NAMALWA (cell line): ENCODE measurements at places on chromosomes 4 and X.

DNA sequence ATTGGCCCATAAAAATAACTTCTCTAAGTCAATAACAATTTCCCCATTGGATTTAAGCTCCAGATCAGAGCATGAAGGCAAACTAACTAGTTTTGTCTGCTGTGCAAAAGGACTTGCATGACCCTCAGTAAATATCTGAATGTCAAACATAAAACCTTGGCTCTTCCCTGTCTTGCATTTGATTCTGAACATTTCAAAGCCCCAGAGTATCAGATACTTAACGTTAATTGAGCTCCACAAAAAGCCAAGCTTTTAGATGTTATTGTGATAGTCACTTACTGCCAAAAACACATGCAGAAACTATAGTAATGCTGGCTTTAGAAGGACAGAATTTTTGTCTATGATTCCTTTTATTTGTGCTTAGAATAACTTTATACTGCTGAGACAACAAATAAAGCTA lies 664.2 kb downstream of the ADGRL3 start:
- DNase-seq, result no peak

DNA sequence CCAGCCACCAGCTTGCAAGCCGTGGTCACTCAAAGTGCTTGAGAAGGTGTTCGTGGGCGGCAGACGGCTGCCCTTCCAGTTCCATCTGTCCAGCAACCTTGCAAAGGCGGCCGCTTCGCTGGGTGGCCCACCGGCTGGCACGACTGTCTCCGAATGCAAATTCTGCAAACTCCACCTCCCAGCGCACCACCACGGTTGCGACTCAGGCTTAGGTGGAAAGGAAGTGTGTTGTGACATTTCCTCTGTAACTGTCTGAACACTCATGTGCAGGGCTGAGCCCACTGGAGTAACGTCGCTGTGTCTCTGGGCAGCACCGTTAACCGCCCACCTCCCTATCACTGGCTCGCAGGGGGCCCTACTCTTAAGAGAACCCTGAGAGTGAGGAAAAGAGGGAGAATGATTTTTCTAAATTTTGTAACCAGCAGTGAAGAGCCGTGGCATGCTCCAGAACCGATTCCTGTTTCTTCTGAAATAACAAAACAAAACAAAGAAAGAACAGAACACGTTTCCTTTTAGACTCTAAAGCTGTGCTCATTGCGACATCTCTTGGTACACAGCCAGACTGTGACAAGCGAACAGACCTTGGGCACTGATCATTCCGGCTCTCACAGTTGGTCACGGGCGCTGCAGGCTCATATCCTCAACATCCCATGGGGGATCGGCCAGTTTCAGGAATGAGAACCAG lies at the start of gene P2RY8:
Gene P2RY8, minus strand, starts transcription at position 155 of the 685 bp plus-strand sequence. CDS start 70,627 bp downstream, outside the sequence.
- peak; percentile 88 for DNase-seq

DNA sequence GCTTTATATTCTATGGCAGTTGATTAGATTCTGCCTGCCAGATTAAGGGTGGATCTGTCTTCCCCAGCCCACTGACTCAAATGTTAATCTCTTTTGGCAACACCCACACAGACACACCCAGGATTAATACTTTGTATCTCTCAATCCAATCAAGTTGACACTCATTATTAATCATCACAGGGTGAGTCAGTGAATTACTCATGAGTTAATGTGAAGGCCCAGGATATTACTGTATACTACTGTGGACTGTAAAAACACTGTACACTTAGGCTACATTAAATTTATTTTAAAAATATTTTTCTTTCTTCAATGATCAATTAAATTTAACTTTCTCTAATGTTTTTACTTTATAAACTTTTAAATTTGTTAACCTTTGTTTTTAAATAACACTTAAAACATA lies 87.7 kb downstream of the NAP1L3 start:
- DNase-seq, result no peak

GRCh38 chr4:16844816-16845586 lies 53.4 kb downstream of the LDB2 start:
- DNase-seq, result no peak

- DNase-seq, result no peak
Observed at GRCh38 chrX:41909068-41909467, 14.3 kb downstream of the CASK start.

- DNase-seq, result no peak
Observed at GRCh38 chr4:118711052-118711451, 25.9 kb downstream of the METTL14 start.

DNA sequence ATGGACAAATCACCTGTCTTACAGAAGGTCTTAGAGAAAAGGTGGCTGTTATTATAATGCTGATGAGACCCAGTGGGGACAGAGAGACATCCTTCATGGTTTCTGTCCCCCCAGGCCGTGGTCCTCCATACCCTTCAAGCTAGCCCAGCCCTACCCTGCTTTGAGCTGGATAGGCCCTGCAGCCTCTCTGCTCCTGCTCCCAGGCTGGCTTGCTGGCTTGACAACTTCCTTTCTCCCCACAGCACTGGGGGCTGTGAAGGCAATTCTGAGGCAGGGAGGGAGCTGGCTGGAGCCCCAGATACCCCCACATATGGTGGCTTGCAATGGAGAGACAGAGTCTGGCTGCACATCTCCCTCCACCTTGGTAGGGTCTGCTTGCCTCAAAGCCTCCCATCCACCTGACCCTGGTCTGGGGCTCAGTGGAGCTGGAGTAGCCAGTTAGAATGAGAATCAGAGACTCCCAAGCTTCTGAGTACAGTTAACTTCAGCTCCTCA lies 118.2 kb downstream of the PJA1 start:
- no peak for DNase-seq

GRCh38 chrX:109040057-109040456 lies 303.7 kb upstream of the IRS4 start:
- no peak for DNase-seq

GRCh38 chr4:89836031-89836745 lies 773 bp downstream of the SNCA start:
- DNase-seq, result no peak

DNA sequence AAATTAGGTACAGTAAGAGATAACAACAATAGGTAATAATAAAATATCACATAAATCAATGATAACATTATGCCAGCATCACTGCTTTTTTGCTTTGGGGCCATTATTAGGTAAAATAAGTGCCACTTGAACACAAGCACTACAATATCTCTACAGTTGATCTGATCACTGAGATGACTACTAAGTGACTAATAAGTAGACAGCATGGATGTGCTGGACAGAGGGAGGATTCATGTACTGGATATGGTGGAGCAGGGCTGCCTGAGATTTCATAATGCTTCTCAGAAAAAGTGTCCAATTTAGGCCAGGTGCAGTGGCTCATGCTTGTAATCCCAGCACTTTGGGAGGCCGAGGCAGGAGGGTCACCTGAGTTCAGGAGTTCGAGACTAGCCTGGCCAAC lies 137.8 kb upstream of the IL1RAPL2 start:
- DNase-seq, result no peak

- DNase-seq, result no peak
Observed at GRCh38 chrX:29775890-29776289, 439.5 kb upstream of the MAGEB2 start.

- DNase-seq, result peak; percentile 11
Observed at GRCh38 chr4:110867251-110867960, 244.5 kb upstream of the PITX2 start.

- no peak for DNase-seq
Observed at GRCh38 chr4:74624351-74625151, 169.8 kb downstream of the BTC start.

DNA sequence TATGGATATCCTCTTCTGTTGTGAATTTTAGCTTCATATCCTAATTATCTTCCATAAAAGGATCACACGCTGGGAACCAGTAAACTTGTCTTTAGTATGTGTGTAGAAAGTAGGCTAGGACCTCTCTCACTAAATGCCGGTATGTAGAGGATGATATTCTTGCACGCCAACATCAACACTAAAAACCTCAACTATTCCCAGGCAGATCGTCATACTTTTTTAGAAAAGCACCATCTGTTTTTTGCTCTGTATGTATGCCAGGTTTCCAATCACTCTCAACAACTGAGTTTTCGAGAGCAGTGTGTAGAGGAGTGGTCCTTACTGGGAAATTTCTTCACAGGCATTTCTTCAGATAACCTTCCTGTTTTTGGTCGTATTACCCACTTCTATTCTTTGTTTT lies 283.6 kb downstream of the GALNTL6 start:
- DNase-seq, result no peak

- no peak for DNase-seq
Observed at GRCh38 chrX:50067435-50068284, 133.1 kb downstream of the AKAP4 start.

DNA sequence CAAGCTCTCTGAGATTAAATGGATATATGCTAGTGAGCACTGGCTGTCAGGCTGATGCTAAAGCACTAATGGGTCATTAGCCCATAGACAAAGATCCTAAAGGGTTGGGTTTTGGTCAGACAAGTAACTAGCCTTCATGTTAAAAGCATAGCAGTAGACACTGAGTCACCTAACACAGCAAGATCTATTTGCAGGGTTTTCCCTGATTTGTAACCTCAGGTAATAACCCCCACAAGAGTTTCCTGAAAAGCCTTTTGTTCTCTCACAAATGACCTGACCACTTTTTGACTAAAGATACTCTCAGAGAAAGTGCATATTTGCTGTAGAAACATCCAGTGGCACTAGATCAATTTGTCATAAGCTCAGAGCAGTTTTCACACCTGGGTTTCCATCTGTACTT lies 251.1 kb upstream of the TEX13A start:
- DNase-seq, result no peak

- DNase-seq, result no peak
Observed at GRCh38 chr4:139253713-139254112, 26.3 kb downstream of the MGARP start.

- no peak for DNase-seq
Observed at GRCh38 chr4:56243107-56243506, 144.2 kb downstream of the AASDH start.

- DNase-seq, result no peak
Observed at GRCh38 chr4:14816623-14817261, 185.5 kb upstream of the CPEB2 start.

DNA sequence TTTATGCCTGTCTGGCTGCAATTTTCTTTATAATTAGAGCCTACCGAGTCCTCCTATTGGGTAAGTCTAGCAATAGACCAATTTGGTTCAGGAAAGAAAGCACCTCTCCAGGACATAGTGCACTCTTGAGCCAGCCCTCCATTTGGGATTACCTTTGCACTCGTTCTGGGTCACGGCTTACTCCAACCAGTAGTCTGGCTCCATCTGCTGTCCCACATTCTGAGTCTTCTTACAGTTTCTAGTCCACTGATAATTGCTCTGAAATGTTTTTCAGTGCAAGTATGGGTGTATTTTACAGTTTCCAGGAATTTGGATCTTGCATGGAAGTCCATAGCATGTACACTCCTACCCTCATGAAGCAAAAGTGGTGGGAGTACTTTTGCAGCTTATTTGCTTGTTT lies 34.8 kb upstream of the USP51 start:
- no peak for DNase-seq

GRCh38 chrX:17960891-17961290 lies 99.8 kb upstream of the RAI2 start:
- no peak for DNase-seq

GRCh38 chr4:156293657-156294297 lies 340.1 kb upstream of the CTSO start:
- no peak for DNase-seq

DNA sequence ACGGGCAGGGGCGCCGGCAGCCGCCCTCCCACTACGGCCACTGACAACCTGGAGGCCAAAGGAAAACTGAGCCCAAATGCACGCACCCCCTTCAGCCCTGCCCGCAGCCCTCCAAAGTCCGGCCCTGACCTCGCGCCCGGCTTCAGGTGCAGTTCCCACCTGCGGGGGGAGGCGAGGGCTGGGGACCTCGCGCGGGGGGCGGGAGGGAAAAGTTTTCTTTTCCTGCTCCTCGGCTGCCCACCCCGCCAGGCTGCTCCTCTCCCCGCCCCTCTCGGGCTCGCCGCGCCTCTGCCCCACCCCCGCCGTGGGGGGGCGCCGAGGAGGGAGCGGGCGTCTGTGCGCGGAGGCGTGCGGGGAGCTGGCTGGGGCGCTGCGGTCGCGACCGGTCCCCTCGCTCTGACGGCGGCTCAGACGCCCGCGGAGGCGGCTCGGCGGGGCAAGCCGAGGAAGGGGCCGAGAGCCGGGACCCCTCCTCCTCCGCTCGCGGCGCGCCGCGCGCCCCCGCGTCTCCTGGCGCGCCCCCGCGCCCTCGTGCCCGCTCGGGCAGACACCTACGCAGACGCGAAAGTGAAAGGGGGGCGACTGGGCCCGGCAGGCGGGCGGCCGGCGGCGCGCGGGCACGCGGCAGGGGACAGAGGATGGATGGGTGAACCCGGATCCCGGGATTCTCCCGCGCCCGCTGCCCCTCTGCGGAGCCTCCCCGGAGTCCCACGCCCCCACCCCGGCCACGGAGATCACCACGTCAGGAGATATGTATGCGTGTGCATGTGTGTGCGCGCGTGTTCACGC lies 3.1 kb upstream of the NR3C2 start:
- no peak for DNase-seq

- no peak for DNase-seq
Observed at GRCh38 chrX:4800756-4801155, 1087.3 kb upstream of the PRKX start.

DNA sequence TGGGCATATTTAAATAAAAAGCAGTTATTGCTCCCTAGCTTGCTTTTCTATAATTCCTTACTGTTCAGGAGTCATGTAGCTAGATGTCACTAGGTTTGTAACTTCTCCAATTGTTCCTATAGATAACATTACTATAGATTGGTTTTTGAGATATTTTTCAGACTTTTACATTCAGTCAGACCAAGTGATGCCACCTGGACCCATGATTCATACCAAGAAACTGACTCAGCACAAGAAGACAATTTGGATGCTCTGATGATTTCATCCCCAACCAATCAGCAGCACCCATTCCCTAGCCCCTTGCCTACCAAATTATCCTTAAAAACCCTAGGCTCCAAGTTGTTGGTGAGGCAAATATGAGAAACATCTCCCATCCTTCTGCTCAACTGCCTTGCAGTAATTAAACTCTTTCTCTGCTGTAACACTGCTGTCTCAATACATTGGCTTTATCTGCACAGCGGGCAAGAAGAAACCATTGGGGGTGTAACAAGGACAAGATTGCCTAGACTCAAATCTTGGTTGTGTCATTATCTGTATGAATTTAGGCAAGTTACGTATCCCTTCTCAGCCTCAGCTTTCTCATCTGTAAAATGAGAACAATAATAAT lies 11.8 kb upstream of the NEIL3 start:
- no peak for DNase-seq

DNA sequence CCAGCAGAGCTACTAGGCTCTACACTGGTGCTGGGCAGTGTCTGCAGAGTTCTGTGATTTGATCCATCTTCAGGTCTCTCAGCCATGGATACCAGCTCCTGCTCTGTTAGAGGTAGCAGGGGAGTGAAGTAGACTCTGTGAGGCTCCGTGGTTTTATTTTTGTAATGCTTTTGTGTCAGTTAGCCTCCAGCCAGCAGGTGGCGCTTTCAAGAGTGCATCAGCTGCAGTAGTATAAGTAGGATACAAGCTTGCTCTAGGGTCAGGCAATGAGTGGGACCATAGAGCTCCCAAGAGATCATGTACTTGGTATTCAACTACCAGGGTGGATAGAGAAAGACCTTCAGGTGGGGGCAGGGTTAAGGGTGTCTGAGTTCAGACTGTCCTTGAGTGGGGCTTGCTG lies 362.5 kb upstream of the TRAM1L1 start:
- peak; percentile 70 for DNase-seq
